OCI-M1 (cell line): ENCODE measurements at places on chromosomes 12 and 14.

- no peak for DNase-seq
Measured at GRCh38 chr12:132660052-132660451, 27.1 kb downstream of the POLE start.

GRCh38 chr14:85687456-85687855 is 157.5 kb downstream of the FLRT2 start:
- DNase-seq: no peak

DNA sequence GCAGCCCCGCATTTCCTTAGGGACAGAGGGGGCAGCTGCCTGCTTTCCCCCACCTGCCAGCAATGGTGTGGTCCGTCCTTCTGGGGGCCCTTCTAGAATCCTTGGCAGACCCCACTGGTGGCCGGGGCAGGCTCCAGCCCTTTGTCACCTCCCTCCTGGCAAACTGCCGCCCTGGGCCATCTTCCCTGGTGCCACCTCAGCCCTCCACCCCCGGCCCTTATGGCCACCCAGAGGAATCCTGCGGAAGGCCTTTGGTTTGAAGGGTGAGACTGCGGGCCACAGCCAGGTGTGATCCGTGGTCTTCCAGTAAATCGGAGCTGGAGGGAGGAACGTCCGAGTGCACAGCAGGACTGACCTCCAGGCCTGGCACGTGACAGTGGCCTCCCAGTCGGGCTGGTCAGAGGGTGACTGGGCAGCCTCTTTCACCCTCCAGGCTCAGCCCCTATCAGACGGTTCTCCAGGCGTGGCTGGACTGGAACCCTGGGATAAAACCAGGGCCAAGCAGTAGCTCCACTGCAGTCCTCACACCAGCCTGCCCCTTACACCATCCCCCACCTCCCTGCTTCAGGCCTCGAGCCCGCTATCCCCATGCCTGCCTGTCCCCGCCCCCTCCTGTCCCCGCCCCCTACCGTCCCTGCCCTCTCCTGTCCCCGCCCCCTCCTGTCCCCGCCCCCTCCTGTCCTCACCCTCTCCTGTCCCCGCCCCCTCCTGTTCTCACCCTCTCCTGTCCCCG is 12.4 kb downstream of the FBRSL1 start:
- peak; percentile 4 for DNase-seq

GRCh38 chr12:107661830-107662229 is 23.8 kb upstream of the PWP1 start:
- no peak for DNase-seq

DNA sequence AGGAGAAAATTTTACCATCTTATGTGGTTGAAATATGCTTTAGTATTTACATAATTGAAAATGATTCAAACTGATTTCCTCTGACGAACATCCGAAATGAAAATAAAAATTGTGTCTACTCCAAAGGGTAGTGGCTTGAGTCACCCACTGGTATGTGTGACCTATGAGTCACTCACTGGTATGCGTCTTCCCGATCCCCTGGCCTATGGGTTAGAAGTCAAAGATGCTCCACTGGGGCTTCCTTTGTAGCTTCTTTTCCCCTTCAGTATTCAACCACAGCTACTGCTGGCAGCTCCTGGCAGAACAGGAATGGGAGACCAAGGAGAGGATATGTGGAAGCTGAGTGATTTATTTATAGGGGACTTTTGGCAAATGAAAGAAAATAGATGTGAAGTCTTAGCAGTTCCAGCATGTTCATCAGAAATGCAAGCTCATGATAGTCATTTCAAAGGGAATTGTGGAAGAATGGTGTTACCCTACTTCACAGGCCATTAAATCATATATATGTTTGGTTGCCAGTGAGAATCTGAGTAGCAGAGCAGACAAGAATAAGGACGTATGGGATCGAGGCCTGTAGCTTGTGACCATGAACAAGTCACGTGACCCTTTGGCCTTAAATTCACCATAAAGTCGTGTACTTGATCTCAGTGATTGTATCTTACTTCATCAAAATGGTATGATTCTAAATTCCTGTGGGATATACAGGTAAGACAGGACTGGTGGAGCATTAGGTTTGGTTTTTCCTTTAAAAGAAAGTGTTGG is 108.3 kb downstream of the CRADD start:
- no peak for DNase-seq

GRCh38 chr14:49497725-49498348 is 88.3 kb downstream of the RPS29 start:
- DNase-seq: peak; percentile 77

DNA sequence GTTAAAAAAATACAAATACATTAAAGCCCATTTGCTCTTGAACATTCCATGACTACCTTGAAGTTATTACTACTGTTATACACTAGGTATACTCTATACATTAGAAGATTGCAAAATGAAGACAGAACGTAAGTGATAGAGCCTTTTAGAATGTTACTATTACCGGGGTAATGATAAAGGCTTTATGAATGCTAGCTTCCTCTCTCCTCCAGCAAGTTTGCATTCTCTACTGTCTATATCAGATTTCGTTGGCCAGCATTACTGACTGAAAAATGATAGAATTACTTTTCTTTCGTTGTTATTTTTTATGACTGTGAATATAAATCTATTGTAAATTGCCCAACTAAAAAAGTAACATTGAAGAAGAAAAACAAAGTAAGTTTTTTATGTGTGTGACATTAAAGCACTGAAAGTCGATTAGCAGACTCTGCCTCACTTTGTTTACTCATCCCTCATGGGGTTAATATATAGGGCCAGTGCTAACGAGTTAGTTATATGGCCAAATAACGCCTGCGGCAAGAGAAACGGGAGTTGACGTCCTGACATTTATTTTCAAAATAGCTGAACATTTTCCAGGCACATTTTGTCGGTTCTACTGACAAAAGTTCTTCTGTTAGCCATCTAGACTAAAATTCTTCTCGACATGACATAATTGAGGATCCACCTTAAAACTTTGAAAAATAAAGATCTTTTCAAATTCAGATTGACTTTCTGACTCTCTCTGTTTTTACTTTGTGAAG is 163.8 kb upstream of the KITLG start:
- no peak for DNase-seq

DNA sequence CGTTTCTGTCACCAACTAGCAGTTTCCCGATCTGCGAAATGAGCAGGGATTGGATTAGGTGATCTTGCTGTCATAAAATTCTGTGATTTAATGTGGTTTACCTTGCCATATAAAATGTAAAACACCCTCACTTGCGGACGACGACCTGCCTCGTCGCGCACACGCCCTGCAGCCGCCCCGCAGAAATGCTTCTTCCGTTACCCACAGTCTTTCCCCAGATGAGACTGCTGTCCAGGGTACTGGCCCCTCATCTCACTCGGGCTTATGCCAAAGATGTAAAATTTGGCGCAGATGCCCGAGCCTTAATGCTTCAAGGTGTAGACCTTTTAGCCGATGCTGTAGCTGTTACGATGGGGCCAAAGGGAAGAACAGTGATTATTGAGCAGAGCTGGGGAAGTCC is 17.7 kb upstream of the FOXJ2 start:
- DNase-seq: no peak

- peak; percentile 14 for DNase-seq
Measured at GRCh38 chr12:132561427-132562156, 48.8 kb downstream of the LRCOL1 start.

- no peak for DNase-seq
Measured at GRCh38 chr14:51138404-51139103, 43.6 kb upstream of the TRIM9 start.

DNA sequence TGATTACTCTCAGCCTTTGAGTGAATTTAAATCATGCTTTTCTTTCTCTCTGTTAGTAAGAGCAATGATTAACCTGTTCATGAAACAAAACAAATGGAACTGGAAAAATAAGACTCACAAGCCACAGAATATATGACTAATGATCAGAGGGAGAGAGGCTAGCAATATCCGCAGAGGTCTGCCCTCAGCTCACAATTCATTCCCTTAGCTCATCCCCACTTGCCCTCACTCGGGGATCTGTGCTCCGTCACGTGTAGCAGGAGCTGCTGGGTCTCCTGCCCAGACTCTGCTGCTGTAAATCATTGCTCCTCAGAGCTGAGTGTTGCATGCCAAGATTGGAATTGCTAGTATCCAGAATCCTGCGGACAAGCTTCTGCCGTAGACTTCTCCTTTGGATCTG is 53.1 kb upstream of the GNG2 start:
- no peak for DNase-seq

DNA sequence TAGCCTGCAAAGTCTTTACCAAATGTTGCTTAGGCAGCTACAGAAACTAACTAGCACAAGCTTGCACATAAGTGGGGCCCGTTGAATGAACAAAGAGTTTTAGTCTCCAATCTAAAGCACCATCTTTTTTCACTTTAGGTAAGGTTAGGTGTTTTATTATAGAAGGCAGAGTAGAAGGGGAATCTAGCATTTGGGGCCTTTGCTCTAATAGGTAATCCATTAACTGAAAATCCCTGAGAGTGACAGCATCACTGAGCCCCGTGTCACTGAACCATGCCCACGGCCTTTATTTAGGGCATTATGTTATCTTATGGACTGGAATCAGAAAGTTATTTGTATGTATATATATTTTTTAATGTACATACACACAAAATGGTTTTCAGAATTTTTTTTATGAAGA is 25.1 kb downstream of the CPNE8 start:
- DNase-seq: no peak

DNA sequence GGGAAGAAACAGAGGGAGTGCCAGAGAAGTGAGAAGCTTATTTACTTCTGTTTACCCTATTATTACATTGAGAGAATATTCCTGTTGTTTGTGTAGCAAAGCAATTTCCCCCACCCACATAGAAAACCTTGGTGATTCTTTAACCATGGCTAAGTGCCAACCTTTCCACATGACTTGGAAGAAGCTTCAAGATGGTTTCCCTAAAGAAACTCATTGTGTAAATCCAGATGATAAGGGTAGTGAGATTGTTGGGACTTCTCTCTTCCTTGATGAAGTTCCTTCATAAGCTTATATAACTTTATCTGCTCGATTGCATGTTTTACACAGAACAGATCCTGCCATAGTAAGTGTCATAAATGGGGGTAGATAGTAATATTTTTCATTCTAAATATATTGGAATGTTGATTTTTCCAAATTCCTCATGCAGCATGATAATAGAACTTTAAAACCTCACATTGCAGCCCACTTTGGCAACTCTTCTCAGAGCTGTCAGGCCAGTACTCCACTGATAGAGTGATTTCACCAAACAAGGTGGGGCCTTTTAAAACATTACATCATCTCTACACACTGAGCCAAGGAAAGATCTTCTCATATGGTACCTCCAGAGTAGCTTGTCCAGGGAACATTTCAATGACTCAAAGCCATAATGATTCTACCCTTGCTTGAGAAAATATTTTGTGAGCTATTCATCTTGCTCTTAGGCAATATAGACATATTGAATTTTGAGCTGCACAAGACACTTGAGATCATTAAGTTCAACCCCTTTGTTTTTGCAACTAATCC is 47.8 kb upstream of the KIF21A start:
- DNase-seq: peak; percentile 30

- no peak for DNase-seq
Measured at GRCh38 chr12:132448463-132448820, 41.5 kb upstream of the FBRSL1 start.

DNA sequence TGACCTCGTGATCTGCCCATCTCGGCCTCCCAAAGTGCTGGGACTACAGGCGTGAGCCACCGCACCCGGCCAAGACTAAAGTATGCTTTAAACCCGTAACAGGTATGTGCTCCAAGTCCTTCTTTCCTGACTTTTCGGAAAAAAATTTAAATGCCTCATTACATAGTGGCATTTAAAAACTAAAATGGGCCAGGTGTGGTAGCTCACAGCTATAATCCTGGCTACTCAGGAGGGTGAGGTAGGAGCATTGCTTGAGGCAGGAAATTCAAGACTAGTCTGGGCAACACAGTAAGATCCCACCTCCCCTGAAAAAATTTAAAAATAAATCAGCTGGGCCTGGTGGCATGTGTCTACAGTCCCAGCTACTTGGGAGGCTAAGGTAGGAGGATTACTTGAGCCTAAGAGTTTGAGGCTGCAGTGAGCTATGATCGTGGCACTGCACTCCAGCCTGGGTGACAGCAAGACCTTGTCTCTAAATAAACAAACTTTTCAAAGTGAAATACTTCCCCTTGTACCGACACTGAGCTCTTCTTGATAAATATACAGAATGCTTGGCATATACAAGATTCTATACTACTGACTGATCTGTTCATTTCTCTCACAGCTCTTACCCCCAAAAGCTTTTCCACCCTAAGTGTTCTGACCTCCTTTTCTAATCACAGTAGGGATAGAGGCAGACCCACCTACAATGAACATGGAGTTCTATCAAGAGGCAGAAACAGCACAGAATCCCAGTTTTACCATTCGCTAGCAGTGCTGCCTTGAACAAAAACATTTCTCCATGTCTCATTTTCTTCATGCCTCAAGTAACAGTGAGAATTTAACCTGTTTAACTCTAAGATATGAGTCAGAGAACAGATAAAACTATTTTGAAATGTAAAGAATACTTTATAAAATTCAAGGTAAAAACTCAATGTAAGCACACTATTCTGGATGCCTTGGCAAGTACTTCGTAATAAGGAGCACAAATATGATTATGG is 7.9 kb downstream of the PPP4R3A start:
- DNase-seq: no peak

GRCh38 chr12:26954027-26954426 is 15.8 kb downstream of the FGFR1OP2 start:
- DNase-seq: peak; percentile 59

GRCh38 chr12:48525332-48525731 is at the start of gene OR8S1:
OR8S1 (plus strand) TSS chr12:48525632; CDS start chr12:48525632, 0 bp downstream.
- no peak for DNase-seq

DNA sequence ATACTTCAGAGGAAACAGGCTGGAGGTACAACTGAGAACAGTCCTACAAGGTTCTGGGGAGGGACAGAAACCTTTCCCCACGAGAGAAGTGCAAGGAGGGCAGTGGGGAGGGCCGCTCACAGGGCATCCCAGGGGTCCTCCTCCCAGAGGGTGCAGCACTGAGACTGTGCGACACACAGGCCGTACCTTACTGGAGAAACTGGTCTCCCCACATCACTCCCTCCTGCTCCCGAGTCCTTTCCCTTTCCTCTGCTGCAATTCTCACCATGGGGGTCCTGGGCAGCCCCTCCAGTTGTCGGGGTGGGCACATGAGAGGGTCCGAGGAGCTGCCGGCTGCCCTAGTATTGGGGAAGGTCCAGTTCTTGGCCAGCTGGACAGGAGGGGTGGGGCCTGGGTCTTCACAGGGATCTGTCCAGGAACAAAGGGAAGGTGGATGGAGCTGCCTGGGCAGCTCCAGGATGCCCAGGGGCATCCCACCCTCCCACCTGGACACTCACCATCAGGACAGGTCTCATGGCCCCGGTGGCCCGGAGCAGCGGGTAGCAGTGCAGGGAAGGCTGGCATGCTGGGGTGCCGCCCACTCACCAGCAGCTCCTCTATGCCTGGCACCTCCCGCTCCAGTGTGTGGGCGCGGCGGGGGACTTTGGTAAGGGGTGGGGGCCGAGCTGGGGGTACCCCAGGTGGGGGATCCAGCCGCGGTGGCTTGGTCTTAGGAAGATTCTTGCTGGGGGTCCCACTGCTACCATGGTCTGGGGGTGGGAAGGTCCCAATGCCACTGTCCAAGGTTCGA is 35.8 kb downstream of the NCKAP5L start:
- no peak for DNase-seq
